G401 (cell line): ENCODE measurements at places on chromosomes 5 and 9.

GRCh38 chr9:31394015-31394473, 990.4 kb upstream of the ACO1 start:
- no peak for DNase-seq

GRCh38 chr9:113350937-113351336, 1.6 kb downstream of the BSPRY start:
- DNase-seq = no peak

DNA sequence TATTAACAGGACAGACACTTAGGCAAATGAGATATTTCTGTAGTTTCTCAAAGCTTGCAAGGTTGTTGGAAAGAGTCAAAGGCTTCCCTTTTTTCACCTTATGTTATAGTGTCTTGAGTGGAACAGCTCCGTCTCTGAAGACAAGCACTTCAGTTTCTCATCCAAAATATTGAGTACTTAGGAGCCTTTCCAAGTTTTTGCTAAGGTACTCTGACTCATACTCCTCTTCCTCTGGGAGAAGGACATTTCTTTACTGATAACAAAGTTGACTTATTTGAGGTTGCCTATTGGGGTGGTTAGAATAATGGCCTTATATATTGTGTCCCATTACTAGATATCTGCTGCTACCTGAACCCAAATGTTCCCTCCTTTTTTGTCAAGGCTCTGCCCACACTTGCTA, 869.6 kb downstream of the MAT2B start:
- no peak for DNase-seq

DNA sequence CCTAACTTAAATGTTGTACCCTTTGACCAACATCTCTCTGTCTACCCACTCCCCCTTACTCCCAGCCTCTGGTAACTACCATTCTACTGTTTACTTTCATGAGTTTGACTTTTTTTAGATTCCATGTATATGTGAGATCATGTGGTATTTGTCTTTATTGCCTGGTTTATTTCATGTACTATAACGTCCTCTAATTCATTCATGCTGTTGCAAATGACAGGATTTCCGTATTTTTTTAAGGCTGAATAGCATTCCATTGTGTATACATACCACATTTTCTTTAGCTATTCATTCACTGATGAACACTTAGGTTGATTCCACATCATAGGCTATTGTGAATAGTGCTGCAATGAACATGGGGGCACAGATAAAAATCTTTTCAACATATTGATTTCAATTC, 11.8 kb upstream of the NDUFB6 start:
- DNase-seq = no peak

GRCh38 chr9:82799286-82799685, 263.7 kb downstream of the RASEF start:
- no peak for DNase-seq

DNA sequence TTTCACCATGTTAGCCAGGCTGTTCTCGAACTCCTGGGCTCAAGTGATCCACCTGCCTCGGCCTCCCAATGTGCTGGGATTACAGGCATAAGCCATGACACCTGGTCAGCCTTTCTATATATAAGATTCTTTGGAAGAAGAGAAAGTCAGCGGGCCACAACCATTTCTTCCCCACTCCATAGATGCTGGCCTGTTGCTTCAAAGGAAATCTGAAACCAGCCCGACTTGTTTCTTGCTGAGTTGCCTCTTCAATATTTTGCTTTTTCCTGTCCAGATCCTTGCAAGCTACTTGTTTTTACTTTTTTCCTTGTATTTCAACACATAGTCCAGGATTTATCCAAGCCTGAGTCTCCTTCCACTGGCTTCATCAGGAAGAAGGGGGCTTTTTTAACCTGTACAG, 219.5 kb downstream of the CDK5RAP2 start:
- DNase-seq = no peak

GRCh38 chr5:36755920-36756488, 120.6 kb upstream of the NIPBL start:
- DNase-seq = no peak

- no peak for DNase-seq
These were observed 430.6 kb downstream of the PIK3R1 start for GRCh38 chr5:68646144-68646543.

GRCh38 chr5:90305041-90305720, 104.4 kb downstream of the CETN3 start:
- DNase-seq = no peak

- DNase-seq = no peak
These were observed 50.9 kb downstream of the ANXA2R start for GRCh38 chr5:42989190-42989589.

GRCh38 chr5:34978681-34979080, 49.3 kb downstream of the DNAJC21 start:
- DNase-seq = no peak

DNA sequence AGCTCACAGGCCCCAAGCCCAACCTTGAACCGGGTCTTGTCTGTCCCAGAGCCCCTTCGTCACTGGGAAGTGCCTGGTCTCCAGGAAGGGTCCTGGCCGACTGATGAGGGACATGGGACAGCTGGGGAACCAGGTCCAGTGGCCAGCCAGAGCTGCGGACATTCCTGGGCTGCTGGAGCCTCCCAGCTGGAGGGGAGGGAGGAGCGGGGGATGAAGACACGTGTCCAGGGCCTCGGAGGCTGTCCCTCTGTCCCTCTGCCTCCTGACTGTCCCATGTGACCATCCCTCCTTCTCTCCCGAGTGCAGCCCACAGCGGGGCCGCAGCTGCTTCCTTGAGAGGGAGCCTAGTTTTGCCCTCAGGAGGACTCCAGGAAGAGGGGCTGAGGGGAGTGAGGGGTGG, 41.7 kb upstream of the UBAC1 start:
- DNase-seq = no peak

DNA sequence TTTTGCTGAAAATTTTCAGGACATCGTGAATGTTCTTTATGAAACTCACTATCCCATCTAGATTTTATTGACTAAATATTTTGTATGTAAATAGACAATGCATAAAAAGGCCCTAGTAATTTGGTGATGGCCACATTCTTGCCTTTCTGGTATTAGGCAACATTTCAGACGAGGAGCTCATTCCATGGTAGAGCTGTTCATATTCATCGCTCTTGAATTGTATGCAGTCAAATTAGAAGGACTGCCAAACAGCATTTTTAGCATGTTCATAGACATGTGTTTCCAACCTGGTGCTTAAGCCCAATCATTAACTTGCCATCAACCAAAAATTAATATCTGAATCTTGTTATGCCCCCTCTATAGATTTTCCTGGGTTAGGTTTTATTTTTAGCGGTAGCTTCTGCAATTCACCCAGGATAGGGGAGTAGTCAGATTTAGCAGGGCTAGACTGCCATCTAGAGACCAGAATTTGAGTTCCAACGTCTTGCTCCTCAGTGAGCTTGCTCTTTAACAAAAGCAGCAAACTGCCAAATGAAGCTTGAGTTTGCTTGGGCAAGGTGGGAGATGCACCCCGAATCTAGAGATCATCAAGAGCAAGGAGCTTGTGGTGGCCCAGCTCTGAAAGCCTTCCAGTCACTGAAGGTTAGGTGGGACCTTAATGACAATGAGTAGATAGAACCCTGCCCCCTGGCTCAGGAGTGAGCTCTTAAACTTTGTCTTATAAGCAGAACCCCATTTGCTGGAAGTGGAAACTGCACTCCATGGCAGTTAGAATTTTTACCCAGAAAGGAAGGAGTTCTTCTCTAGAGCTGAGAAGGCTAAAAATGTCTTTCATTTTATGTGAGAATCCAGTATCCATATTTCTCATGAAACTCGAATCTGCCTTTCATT, 456.2 kb downstream of the RASEF start:
- peak; percentile 71 for DNase-seq

GRCh38 chr9:132912131-132912530, 32.3 kb downstream of the TSC1 start:
- no peak for DNase-seq
